ENCODE measurements at places on chromosomes 4 and X.

- DNase-seq: no peak
These were observed 184.4 kb upstream of the CASK start for GRCh38 chrX:42107495-42108488.

- no peak for DNase-seq
These were observed 87.8 kb downstream of the VCX2 start for GRCh38 chrX:8083286-8083685.

DNA sequence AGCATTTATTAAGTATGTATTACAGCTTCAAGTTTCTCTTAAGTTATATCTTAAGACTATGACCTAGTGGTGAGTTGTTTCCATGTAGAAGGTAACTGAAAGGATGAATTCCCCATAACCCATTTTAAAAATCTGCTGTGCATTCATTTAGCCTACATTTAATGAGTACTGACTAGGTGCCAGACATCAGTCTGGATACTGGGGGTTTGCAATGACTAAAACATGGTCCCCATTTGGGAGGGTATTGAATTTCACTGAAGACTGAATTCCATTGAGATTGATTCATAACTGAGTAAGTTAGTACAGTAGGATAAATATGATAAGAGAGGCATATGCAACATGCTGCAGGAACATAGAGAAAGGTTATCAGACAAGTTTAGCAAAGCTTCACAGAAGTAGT, 241.5 kb downstream of the FRAS1 start:
- no peak for DNase-seq

DNA sequence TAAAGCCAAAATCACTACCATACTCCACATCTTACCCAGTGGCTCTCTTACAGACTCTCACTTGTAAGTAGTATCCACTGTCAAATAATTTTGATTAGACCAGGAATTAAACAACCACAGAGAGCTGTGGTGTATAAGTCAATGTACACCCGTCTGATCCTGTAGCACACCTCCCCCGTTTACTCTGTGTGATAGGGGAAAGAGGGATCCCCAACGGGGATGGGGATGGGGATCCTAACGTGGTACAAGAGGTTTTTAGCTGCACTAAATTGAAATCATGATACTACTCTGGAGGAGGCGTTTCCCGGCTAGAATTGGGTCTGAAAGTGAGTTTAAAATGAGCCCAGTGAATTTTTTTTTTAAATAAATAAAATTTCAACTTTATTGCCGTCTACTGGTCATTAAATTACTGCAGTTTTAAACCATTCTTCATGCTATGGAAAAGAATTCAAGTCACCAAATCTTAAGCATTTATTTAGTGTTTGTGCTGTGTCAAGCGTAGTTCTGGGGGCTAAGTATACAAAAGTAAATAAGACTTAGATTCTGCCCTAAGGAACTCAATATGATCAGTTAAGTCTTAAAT, 76.6 kb downstream of the INTS12 start:
- no peak for DNase-seq

GRCh38 chr4:184268584-184269160, 51.0 kb upstream of the ENPP6 start:
- DNase-seq: no peak

- no peak for DNase-seq
These were observed 51.4 kb upstream of the MAP9 start for GRCh38 chr4:155428128-155428527.

DNA sequence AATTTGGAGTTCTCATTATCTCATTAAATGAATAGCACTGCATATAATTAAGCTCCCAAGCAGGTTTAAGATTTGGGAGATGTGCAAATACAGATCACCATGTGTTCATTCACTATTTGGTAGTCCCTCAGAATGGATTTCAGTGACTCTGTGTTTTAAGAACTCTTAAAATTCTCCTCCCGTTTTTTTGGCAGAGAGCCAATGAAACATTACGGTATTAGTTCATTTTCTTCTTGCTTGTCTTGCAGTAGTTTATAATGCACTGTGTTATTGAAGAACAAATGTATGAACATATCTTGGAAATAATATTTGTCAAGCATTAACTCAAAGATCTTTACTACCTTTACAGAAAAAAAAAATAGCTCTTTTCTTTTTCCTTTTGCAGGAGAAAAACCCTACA, 32.7 kb downstream of the KLF3 start:
- DNase-seq: no peak

DNA sequence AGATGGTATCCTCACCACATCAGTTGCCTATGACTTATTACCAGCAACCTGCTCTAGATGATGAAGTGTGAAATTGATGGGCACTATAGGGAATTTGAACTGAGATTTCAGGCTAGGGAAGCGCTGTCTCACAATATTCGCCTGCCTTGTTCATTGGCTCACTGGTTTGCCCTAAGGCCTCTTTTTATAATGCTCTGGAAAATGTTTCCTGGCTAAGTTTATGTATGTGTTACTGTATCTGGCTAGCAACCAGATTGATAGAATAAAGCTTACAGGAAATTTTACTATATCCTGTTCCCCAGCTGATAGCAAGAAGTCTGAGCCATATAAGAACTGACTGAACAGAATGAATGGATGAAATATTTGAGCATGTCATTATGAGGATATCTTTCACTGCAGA, 71.6 kb downstream of the GSTCD start:
- DNase-seq: no peak

GRCh38 chr4:169716677-169717076, 41.1 kb downstream of the HPF1 start:
- DNase-seq: no peak
